ENCODE measurements at places on chromosomes 6 and 20.

DNA sequence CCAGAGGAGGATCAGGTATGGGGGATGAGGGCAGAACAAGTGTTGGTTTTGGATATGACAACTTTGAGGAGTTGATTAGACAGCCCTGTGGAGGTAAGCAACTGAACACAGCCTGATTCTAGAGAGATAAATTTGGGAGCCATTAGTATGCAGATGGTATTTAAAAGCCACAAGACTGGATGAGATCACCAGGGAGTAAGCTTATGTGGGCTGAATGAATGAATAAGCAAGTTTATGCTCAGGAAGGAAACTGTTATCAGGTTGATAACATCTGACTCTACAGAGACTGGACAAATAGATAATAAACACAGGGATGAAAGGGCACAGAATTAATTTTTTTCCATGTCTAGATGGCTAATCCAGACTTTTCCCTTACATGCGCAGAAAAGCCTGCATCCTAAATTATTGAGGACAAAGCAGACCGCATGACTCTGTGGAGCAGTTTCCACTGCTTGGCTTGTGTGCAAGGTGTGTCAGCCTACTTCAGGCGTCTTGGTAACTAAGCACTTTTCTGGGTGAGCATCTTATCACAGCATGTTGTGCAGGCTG lies 150.6 kb downstream of the GJA10 start:
- no peak for DNase-seq

DNA sequence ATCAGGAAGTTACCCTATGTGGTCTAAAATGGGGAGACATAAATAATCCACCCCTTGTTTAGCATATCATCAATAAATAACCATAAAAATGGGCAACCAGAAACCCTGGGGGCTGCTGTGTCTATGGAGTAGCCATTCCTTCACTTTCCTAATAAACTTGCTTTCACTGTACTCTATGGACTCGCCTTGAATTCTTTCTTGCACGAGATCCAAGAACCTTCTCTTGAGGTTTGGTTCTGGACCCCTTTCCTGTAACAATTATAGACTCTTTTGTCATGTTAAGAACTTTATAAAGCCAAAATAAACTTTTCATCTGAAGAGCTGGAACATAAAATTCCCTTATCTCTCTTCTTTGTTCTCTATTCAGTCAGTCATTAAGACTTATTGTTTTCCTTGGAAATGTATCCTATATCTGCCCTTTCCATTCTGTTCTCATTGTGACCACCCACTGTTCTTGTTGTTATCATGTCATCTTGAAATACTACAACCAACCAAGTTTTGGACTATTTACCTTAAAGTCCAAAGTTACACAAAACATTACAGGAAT lies 29.3 kb upstream of the ZBTB24 start:
- DNase-seq = no peak

DNA sequence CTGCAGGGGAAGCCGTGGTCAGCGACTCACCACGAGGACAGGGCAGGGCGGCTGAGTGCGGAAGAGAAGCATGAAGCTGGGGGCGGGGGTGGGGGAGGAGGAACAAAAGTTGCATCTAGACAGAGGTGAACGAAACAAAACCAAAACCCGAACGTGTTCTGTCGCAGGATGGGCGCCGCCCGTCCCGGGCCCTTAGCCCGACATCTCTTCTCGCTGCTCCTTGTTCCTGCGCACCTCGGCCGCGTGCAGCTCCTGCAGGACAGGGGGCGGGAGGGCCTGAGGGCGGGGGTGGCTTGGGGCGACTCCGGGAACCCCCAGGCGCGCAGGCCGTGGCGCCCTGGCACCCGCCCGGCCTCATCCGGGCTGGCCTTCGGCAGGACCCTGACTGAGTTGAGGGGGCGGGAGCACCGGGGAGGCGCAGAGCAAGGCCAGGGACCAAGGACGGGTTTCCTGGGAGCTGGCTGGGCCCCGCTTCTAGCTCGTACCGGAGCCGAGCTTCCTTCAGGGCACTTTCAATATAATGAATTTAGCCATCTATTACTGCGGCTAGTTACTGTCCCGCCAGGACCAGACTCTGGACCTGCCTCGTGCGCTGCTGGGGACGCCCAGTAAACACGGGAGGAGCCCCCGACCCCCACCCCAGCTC lies 12.0 kb downstream of the STMN3 start:
- DNase-seq = no peak

- no peak for DNase-seq
Observed at GRCh38 chr20:51021067-51022025, 1.6 kb downstream of the KCNG1 start.

DNA sequence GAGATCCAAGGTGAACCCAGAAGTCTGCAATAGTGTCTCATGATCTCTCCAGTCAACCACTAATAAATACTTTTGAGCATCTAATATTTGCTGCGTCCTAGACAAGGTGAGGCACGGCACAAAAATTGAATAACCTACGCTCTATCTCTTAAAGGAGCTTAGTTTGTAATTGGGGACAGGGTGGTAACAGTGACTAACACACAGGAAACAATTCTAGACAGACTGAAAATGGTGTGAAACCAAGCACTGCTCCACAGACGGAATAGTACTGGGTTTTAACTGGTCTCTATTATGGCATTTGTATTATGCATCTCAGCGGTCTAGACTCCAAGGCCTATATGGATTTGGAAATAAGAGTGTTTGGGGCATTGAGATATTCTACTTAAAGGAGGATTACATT lies 120.1 kb downstream of the CLIC5 start:
- no peak for DNase-seq

Measured in T47D (cell line).